ENCODE measurements at places on chromosomes 6 and 20.

- no peak for DNase-seq
These were observed 706 bp upstream of the SNX14 start for GRCh38 chr6:85594197-85594930.

- no peak for DNase-seq
These were observed 9.5 kb upstream of the FKBPL start for GRCh38 chr6:32139590-32139989.

DNA sequence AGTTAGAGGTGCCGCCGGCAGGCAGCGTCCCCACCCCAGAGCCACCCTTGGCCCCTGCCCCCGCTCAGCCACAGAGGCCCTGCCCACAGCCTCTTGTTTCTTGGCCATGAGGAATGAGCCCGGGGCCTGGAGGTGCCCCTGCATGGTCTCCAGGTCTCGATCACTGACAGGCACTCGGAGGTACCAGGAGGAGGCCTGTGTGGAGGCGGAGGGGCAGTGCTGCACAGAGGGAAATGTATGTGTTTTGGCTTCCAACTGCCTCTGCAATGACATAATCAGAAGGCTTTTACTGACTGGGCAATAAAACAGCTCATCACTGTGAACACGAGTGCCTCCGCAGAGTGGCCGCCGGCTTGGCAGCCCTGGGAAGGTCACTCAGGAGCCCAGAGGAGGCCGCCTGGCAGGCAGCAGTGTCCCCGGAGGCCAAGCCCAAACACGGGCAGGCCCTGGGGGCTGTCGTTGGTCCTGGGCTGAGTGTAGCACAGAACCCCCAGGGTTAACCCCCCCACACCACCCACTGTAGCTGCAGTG lies 61.1 kb upstream of the GATA5 start:
- DNase-seq, result no peak

GRCh38 chr20:37821696-37822095 lies 81.2 kb upstream of the VSTM2L start:
- DNase-seq, result no peak

DNA sequence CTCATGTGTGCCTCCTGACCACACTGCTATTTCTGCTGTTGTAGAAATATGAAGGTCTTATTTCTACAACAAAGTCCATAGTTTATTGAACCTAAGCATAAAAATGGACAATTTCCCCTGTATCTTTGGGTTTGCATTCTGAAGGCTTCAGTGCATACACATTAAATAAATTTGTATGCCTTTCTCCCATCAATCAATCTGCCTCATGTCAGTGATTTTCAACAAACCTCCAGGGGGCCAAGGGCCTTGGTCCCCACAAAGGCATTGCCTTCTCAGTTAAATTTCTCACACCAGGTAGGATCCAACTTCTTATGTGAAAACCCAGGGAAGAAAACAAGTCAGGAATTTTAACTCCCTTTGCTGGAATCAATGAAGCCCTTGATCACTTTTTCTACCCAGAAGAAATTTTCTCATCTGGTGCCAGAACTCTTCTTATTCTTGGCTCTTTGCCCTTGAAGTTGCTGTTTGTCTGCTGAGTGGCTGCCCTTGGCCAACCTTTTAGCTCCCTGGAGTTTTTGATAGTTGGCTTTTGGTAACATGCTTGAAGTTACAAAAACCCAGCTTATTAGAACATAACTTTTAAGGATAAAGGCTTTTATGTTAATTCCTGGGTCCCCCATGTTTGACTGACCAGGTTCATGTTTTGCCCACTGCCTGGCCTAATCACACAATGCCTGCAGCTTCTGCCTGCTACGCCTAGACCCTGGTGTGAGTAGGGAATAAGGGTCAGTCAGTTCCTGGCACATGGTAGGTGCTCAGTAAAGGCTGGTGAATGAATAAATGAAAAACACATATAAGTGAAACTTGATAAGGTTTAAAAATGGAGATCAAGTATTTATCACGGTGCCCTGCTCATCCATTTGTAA lies 37.0 kb downstream of the SHLD1 start:
- DNase-seq, result no peak

DNA sequence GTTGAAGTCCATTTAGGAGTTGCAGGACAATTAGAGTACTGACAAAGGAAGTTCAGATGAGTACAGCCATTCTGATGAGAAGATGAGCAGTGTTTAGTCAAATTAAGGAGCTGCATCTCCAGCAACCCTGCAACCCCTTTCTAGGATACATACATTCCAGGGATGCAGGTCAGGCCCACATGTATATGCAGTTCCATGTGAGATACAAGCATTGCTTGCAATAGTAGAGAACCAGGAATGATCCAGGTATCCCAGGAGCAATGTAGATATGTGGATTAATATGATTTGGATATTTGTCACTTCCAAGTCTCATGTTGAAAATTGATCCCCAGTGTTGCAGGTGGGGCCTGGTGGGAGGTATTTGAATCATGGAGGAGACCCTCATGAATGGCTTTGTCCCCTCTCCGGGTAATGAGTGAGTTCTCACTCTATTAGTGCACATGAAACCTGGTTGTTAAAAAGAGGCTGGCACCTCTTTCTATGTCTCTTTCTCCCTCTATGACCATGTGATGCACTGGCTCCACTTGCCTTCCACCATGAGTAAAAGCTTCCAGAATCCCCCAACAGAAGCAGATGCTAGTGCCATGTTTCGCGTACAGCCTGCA lies 6.4 kb downstream of the HLA-DPA1 start:
- no peak for DNase-seq

DNA sequence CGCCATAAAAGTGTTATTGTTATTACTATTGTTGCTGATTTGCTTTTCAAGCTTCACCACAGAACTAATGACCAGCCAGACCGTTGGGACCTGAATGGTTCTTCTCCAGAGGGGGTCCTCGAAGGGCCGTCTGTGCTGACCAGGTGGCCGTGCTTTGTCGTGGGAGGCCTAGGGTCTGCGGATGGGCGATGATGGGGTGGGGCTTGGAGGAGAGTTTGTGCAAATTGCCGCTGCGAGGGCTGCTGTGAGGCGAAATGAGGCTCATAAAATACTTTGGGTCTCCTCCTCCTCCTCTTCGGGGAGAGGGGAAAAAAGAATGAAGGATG lies 6.0 kb upstream of the ZBTB22 start:
- no peak for DNase-seq

GRCh38 chr6:125597411-125598253 lies 151.8 kb upstream of the HEY2 start:
- DNase-seq, result peak; percentile 31

DNA sequence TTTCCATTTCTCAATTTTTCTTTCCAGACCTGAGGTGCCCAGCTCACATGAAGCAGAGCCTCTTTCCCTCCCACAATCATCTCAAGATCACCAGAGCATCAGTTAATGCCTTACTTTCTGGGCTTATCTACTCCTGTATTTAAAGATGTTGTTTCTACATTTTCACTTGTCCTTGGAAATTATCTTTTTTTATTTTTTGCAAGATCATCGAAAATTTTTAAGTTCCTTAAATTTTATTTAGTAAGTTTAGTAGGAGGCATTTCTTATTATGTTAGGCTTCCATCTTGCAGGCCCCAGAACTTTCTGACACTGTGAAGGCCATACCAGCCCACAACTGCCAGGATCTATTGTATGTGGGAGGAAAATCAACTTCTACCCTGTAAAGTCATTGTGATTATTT lies 466.0 kb downstream of the PRKN start:
- DNase-seq, result no peak

- DNase-seq, result no peak
These were observed 51.9 kb downstream of the RNF217 start for GRCh38 chr6:125013938-125014660.

DNA sequence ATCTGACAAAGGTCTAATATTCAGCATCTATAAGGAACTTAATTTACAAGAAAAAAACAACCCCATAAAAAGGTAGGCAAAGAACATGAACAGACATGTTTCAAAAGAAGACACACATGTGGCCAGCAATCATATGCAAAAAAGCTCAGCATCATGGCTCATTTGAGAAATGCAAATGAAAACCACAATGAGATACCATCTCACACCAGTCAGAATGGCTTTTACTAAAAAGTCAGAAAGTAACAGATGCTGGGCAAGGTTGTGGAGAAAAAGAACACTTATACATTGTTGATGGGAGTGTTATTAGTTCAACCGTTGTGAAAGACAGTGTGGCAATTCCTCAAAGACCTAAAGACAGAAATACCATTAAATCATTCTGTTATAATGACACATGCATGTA lies 289.9 kb upstream of the MMS22L start:
- no peak for DNase-seq

- no peak for DNase-seq
These were observed 141.0 kb downstream of the MRPL14 start for GRCh38 chr6:43986177-43986825.

GRCh38 chr6:137309078-137309762 lies 90.0 kb upstream of the IFNGR1 start:
- no peak for DNase-seq

DNA sequence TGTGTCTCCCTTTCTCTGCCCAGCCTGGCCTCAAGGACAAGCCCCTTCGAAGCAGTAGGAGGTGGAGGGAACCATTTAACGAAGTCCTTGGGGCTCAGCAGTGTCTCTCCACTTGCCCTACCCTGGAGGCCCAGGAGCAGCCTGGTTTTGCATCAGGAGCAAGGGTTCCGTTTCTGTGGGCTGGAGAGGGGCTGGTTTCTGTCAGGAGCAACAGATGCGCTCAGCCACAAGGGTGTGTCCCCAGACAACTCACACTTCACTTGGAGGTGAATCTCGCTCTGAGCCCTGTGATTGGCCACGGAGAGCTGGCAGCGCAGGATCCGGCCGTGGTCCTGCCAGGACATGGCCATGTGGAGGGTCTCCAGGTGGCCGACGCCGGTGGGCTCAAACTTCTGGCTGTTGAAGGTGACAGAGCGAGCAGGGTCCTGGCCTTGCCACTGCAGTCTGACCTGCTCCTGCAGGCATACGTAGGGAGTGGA lies 6.9 kb downstream of the SIGLEC1 start:
- DNase-seq, result no peak

- DNase-seq, result no peak
These were observed 174.1 kb downstream of the BMP7 start for GRCh38 chr20:57092112-57092899.

DNA sequence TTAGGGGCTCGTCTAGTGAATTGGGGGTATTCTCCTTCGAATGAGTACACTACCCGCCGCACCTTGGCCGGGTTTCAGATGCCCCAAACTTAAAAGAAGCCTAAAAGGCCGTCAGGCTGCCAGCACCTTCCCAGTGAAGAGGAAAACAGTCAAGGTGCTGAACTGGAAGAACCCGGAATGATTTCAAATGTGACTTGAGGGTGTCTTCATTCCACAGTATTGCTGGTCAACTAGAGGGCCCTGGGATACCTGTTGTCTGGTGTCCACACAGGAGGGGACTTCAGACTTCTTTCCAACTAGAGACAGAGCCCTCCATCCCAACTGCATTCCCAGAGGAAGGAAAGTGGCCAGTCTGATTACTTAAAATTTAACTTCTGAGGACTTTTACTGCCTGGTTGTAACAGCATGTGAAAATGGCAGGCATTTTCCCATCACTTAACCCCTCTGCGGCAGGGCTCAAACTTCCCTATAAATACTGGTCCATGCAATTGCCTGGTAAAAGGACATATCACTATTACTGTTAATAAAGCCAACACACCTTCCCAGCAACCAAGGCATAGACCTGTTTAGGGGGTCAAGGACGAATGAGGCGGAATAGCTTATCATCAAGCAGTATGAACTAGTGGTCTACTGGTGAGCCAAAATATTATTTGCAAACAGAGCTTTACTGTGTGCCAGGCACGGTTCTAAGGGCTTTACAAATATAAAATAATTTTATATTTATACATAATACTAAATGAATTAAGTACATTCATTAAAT lies 651 bp upstream of the SAMHD1 start:
- DNase-seq, result no peak

GRCh38 chr6:37254881-37255280 lies 2.7 kb upstream of the TBC1D22B start:
- DNase-seq, result no peak

DNA sequence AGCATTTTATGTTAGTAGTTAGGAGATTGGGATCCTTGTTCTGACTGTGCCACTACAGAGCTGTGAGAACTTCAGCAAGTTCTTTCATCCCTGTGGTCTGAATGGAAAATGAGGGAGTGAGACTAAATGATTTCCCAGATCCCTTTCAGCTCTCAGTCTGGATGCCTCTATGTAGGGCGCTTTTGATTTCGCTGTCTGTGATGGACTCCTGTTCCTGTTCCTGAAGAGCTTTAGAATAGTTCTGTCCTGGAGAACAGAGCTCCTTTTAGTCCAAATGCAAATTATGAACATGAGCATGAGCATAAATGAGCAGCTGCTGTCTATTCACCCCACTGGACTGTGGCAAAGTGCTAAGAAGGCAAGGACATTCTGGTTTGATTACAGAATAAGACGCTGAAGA lies 61.4 kb upstream of the NT5E start:
- DNase-seq, result no peak

DNA sequence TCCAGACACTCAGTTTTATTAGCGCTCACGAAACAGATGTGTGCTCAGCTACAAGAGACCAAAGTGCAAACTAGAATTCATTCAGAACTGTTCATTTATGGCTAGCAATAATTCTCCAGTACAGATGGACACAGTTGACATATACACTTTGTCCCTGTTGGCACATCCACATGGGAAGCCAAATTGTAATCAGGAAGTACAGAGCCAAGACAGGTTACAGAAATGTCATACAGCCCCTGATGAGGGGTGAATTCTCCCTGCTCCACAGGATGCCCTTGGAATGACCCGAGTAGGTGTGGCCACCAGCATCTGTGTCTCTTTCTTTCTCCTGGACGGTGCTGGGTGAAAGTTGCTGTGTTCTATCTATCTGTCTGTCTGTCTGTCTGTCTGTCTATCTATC lies 7.6 kb downstream of the DHX35 start:
- no peak for DNase-seq

DNA sequence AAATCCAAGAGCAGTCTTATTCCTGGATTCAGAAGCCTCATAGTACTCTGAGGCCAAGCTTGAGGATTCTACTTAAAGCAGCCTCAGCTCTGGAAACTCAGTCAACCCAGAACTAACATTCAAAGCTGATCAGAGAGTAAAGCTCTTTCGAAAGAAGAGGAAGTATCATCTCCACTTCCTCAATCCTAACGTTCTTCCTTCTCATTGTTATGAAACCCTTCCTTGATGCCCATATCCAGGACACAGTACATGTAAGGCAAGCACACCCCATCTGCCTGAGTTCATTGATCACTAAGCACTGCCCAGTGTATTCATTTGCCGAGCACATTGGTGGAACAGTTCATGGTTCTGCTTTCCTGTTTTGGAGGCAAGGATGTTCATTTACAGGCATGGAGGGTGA lies at the start of gene IPCEF1:
Gene IPCEF1, minus strand, starts transcription at position 114 of the 400 bp plus-strand sequence. CDS start 90,856 bp downstream, outside the sequence.
- no peak for DNase-seq

DNA sequence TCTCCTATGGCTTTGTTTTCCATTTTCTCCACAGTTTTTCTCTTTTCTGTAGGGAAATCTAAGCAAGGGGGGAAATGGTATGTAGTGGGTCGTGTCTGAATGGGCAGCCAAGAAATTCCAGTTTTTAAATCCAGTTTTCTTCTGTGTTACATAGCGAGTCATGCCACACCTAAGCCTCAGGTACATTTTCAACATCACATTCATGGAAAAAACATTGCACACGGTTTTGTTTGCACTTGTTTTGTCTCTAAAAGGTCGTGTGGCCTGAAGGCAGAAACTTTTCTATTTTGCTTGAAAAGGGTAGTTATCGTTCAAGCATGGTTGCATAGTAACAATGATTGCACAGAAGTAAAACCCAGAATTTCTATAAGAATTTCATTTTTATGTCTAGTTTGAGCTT lies 70.5 kb downstream of the MOXD1 start:
- no peak for DNase-seq

- no peak for DNase-seq
These were observed 23.2 kb upstream of the FAM135A start for GRCh38 chr6:70390067-70390466.

GRCh38 chr6:390914-391558 lies 516 bp upstream of the IRF4 start:
- no peak for DNase-seq

GRCh38 chr6:24439858-24440539 lies 37.3 kb downstream of the MRS2 start:
- DNase-seq, result no peak

Data from NCI-H187 treated with DMSO at 0.1 percent for 48 hours (cell line).